ENCODE measurements at places on chromosomes 5 and 9.

DNA sequence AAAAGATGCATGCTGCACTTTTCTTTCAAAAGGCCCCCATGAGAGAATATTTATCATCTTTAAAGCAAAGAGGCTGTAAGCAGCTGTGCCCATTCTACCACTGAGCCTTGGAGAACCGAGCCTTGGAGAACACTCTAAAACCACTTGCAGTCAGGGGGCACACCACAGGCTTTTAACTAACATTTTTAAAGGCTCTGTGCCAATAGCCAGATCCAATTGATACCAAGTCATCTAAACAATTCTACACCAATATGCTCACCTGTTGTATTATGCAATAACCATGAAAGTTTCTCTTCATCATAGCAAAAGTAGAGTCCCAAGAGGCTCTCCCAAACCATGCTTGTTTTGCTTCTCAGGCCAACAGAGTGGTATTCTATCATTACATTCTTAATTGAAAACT is 1090.5 kb upstream of the SEMA6A start:
- DNase-seq, result no peak

- DNase-seq, result no peak
These were observed 7.2 kb upstream of the ABLIM3 start for GRCh38 chr5:149133795-149134777.

DNA sequence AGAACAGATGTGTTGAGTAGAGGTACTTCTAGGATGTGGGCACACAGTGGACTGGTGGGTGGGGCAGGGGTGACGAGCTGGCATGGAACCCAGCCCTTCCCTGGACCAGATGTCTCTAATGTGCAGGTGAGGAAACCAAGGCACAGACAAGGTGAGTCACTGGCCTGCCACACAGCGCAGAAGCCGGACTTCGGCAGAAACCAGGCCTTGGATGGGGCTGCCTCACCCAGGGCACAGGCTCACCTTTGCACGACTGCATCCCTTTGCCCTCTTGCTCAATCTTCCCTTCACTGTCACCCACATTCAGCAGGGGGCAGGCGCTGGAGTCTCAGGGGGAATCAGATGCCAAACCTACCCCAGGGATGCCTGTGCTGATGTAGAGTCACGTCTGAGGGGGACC is 65.4 kb upstream of the LMX1B start:
- no peak for DNase-seq

DNA sequence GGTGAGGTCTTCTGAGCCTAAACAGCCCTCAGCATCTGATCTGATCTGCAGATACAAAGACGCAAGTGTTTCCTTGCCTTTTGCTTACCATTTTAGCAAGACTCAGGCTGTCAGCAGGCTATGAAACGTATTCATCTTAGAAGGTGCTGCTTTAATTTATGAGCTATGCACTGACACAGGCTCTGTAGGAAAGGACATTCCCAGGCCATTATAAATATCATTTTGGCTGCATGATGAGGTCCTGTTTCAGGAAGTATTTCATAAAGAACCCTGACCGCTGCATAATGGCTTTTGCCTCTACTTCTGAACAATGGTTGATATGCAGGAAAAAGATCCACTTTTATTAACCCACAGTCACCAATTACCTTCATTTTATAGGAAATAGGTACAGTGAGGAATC is 98.4 kb upstream of the CAST start:
- no peak for DNase-seq

GRCh38 chr9:33446240-33446945 is 1.0 kb downstream of the AQP3 start:
- DNase-seq, result no peak

- DNase-seq, result no peak
These were observed 136.2 kb downstream of the BARX1 start for GRCh38 chr9:93818827-93819472.

GRCh38 chr5:170159101-170159698 is 53.5 kb downstream of the FOXI1 start:
- no peak for DNase-seq

- no peak for DNase-seq
These were observed 9.9 kb upstream of the CXXC5 start for GRCh38 chr5:139638090-139638735.

DNA sequence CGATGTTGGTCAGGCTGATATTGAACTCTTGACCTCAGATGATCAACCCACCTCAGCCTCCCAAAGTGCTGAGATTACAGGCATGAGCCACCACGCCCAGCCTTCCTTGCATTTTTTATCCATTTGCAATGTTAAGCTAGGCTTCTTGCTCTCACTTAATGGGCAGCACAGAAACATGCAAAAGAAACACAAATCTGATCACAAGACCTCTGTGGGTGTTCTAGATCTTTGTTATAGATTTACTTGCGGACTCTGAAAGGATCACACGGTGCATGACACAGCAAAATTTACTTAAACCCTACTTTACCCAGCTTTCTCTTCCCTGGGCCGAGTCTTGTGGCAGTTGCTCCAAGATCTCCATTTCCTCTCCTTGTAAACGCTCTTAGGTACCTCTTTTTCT is 71.3 kb downstream of the PSAT1 start:
- no peak for DNase-seq

GRCh38 chr9:95644377-95644776 is 127.6 kb upstream of the PTCH1 start:
- DNase-seq, result no peak

- no peak for DNase-seq
These were observed 39.7 kb upstream of the SPRY4 start for GRCh38 chr5:142364251-142365145.

DNA sequence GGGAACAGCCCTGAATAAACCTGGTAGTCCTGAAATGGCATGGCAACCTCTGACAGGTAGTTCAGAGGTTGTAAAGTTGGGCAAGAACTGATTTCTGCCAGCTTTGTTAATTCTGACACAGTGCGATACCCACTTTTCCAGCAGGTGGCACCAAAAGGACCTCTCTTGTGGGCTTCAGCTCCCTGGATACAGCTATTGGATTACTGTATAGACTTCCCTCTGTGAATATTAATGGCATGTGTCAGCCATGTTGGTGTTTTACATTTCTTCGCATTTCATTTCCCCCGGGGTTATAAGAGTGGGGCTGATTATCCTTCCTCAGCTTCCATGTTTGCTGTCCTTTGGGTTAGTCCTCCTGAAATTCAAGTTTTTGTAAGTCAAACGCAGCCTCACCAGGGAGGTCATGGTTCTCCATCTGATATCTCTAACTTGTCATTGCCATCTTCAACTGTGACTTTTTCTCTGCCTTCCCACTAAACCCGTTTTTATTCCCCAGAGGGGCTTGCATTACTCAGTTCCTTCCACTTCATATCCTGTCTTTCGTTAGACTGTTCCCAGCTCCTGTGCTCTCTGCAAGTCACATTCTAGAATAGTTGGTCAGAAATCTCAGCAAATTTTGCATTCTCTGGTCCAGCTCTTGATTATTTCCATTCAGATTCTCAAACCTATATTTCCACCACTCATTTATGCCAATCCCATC is 135.6 kb downstream of the LIFR start:
- DNase-seq, result no peak

DNA sequence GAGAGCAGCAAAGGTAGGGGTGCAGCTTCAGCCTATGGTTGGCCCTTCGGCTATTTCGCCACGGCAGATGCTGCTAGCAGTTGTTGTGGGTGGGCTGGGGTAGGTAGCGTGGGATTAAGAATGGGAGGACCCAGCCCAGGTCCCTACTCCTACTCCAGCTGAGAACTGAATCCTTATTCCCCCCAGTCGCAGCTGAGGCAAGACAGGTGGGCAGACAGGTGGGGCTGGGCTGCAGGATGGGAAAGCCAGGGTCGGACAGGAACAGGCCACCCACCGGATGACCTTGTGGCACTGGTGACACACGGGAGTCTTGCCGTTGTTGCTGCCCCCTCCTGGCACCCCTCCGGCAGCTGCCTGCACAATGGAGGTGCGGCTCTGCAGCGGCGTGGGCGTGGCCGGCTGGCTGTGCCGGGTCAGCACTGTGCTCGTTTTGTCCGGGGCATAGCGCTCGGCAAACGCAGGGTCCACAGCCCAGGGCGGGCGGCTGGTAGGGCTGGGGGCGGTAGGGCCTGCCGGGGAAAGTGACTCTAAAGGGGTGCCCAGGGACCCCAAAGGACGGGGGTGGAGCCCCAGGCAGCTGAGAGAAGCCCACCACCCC is 8.2 kb downstream of the PDLIM7 start:
- DNase-seq, result no peak

- DNase-seq, result no peak
These were observed 20.1 kb upstream of the SARDH start for GRCh38 chr9:133758228-133758627.

GRCh38 chr9:124267271-124267807 is 9.6 kb downstream of the NEK6 start:
- DNase-seq, result no peak

DNA sequence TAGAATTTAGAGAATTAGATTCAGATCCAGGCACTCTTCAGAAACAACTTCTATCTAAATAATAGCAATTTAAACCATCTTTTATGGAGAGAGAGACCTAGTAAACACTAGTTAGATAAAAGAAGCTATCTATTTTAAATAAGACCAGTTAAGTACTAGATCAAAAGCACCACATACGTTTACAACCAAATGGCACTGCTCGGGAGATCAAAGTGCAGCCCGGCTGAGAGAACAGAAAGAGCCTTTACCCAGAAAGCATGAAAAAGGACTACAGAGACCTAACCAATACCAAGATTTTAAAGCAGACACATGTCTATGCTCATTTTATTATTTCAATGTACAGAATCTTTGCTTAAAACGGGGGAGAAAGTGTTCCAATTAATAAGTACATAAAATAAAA is 30.8 kb downstream of the LIX1 start:
- no peak for DNase-seq

- no peak for DNase-seq
These were observed 242.9 kb upstream of the IRX1 start for GRCh38 chr5:3352711-3353110.

GRCh38 chr5:136726506-136726905 is 361.2 kb upstream of the TRPC7 start:
- no peak for DNase-seq

GRCh38 chr9:116490321-116490720 is 196.8 kb upstream of the TRIM32 start:
- DNase-seq, result no peak

DNA sequence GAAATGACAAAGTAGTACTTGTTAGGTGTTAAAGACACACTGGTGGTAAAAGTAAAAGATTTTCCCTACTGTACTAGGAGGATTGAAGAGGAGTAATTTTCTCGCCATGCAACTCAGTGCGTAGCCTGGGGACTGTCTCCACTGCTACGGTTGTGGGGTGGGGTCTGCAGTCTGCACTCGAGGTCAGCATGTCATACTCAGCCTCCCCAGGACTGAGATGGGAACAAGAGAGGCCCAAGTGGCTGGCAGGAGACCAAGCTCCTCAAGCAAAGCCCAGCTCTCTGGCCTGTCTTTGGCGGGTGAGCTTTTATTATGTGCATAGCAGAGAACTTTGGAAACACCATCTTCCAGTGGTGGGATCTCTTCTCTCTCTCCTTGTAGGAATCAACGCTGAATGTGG is 10.4 kb downstream of the NHP2 start:
- DNase-seq, result no peak

GRCh38 chr9:84296146-84296843 is 44.3 kb downstream of the SLC28A3 start:
- no peak for DNase-seq

DNA sequence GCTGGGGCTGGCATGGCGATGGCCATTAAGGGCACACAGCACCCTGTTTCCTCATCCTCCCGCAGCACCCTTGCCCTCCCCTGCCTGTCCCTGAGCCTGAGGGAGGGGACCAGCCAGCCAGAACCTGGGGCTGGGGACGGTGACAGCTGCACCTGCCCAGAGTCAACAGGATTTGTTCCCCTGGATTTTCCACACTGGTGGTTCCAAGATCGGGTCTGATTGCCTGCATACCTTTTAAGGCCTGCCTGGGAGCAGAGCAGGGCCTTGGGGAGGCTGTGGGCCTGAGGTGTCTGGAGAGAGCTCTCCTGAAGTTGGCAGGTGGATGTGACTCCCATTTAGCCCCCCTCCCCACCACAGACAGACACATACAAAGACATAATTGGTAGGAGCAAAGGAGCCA is 61.0 kb upstream of the C5orf58 start:
- no peak for DNase-seq

DNA sequence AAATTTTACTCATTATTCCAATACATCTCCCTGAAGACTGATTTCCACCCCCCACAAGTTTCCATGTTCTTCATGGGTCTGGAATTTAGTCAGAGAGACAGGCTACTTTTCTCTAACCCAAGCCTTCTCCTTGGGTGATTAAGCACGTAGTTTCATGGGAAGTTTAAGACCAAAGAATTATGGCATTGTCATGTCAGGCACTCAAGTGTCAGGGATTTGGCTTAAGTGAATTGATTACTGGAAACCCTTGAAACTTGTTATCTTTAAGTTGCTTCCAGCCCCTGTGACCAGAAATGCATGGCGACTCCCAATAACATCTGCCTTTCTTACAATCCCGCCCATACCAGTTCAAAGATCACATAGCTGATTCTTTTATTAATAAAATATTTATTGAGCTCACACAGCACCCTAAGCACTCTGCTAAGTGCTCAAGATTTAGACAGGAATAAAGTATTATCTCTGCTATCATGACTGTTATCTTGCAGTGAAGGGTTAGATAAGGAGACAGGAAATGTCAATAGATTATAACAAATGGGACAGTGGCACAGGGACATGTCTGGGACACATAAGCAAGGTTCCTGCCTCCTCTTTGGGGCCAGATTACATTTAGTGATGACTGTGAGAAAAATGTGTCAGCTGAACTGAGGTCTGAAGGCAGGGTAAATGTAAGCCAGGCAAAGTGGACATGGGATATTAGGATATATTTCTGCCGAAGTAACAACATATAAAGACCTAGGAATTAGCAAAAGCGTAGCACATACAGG is 241.2 kb upstream of the TNC start:
- no peak for DNase-seq

DNA sequence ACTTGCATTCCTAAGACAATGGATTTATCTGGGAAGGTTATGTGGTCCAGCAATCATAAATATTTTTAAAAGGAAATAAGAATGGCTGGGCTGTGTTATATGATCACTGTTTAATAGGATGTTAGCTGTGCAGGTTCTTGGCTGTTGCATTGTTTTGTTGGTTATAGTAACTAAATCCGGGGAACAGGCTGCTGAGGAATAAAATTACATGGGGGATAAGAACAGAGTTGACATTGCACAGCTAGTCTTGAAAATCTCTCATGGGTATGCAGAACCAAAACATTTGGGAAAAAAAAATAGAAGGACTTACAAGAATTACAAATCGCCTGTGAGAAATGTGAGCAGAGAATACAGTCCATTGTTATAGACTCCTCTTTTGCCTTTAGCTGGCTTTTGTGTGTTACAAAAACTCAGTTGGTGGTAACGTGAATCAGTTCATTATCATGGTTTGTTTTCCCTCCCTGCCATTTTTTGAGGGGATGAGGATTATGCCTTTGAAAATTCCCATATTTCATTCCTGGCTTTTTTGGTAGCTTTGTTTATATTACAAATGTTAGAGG is 375.3 kb upstream of the DAB2 start:
- no peak for DNase-seq

GRCh38 chr5:3827624-3828023 is 232.0 kb downstream of the IRX1 start:
- no peak for DNase-seq

DNA sequence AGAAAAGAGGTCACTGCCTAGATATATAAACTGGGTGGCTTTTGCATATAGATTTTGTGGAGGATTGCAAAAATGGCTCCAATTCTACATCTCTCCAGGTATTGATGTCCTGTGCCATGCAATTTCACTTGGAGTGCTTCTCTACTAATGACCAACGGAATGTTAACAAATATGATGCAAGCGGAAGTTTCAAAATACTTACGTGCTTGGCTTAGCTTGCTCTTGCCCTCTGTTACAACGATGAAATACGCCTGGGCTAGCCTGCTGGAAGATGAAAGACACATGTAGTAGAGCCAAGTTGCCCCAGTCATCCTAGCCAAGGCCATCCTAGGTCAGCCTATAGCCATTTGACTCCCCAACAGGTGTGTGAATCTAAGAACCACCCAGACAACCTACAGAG is 3.6 kb upstream of the POC5 start:
- DNase-seq, result no peak

All from KG1 (cell line).